D341Med (cell line): ENCODE measurements at places on chromosomes 12 and 14.
A peak's percentile ranks its signal among the peaks of the same experiment; 100 is the strongest.

DNA sequence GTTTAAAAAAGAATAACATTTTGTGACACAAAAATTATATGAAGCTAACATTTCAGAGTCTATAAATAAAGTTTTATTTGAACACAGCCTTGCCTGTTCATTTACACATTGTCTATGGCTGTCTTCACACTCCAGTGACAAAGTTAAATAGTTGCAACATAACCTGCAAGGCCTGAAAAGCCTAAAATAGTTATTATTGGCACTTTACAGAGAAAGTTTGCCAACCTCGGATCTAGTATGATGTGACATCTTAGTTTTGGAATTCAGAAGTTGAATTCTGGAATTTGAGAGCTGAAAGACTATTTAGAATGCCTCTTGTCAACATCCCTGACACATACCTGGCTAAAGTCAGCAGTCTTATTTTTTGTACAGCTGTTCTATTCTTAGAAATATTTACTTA, 68.3 kb downstream of the DYRK2 start:
- no peak for DNase-seq

DNA sequence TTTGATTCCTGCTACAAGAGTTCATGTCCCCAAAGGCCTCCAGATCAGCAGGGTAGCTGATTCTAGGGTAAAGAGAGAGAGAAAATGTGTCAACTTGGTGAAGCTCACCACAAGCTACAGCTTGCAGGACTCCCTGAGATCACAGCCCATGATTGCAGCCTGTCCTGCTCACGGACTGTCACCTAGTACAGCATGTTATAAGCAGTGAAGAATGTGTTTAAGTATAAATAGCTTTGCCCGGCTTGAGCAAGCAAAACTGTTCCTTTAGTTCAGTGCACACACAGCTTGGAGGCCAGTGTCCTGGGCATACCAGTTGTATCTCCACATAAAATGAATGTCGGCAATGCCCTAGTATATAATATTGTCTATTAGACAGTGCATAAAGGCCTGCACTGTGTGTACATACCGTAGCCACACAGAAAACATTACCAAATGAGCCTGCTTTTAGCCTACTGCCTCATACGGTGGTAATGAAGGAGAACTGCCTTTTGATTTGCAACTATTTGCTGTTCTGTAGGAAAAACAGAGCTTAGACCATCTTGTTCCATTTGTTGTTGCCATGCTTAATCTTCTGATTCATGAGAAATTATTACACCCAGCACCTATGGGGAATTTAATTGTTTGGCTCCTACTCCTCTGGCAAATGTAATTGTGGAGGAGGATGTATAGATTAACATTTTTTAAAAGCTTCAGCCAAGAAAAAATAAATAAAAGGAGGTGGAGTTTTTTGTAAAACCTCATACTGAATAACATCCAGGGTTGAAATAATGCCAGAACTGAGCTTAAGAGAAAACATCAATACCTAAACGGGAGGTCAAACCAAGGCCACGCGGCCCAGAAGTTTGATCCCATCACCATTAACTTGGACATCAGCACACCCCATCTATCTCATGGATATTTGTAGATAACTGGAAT, 108.1 kb upstream of the G2E3 start:
- no peak for DNase-seq

DNA sequence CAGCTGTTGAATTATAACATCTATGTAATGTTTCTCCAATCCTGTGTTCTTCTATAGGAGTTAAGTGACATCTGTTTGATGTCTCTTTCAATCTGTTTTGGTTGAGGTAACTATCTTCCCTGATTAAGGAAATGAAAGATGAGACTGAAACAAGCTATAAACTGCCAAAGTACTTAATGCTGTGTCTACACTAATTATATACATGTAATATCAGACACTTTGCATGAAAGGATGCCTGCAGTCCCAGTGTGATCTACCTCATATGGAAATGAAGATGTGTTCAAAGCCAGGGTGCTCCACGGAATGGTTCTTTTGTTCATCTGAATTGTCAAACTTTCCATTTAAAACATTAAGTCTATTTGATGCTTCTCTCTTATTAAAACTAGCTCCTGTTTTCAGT, 958.3 kb downstream of the GALC start:
- no peak for DNase-seq

DNA sequence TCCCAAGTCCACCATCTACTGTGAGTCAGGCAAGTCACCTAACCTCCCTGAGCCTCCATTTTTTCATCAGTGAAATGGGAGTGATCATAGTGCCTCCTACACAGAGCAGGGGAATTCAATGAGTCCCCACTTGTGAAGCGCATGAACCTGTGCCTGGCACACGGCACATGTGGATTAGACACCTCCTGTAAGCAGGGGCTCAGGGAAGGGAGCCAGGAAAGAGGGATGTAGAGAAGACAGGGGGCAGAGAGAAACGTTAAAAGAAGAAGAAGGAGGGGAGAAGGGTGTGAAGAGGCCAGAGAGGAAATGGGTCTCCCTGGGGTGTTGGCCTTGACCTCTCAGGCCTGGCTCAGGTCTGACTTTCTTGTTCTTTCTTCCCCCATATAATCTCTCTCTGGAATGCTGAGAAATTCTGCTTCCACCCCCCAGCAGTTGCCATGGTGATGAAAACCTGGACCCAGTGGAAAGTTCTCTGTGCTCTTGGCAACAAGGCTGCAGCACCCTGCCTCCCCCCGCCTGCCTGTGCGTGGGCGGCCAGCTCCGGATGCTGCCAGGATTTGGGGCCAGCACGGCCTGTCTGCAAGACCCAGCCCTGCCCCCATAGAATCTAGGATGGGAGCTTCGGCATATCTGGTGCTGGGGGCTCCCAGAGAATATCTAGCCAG, 94.5 kb downstream of the CALM1 start:
- DNase-seq: peak; percentile 33

- no peak for DNase-seq
Observed at GRCh38 chr12:29863665-29864064, 79.9 kb upstream of the TMTC1 start.

DNA sequence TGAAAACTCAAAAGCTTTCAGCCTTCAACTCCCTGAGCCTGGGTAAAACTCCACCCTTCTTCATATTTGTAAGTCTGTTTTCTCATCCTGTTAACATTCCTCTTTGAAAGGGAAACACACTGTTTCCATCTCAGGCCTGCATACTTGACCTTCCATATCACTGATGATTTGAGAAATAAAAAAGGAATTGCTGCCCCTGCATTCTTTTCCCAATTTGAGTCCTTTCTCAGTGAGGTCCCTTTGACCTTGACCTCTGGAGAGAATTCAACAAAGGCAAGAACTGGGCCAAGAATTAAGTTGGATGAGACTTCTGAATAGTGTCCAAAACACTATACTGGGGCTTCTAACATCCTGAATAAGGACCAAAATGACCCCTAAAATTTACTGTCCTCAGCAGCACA, 108.0 kb downstream of the AEBP2 start:
- no peak for DNase-seq

DNA sequence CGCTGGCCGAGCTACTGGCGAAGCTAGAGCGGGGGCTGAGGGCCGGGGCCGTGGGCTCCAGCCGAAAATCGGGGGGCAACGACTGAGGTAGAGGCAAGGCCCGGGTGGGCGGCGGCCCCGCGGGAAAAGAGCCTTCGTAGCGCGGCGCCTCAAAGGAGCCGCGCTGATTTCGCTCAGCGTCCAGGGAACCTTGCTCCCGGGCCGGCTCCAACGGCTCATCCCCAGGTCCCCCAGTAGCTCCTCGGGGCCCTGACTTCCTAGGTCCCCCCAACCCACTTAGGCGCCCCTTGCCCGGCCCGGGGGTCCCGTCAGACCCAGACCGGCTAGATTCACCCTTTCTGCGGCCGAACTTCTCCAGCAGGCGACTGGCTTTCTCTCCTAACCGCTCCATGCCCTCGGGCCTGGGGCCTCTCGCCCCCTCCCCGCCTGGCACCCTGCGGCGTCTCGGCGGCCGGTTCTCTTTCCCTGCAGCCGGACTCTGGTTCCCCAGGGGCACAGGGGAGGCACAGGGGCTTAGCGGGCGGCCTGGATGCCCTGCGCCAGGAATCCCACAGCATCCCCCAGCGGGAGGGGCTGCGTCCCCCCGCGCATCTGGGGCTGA, 375 bp downstream of the AJUBA start:
- DNase-seq: no peak

GRCh38 chr12:57724003-57724935, 14.3 kb downstream of the AGAP2 start:
- DNase-seq: peak; percentile 12

DNA sequence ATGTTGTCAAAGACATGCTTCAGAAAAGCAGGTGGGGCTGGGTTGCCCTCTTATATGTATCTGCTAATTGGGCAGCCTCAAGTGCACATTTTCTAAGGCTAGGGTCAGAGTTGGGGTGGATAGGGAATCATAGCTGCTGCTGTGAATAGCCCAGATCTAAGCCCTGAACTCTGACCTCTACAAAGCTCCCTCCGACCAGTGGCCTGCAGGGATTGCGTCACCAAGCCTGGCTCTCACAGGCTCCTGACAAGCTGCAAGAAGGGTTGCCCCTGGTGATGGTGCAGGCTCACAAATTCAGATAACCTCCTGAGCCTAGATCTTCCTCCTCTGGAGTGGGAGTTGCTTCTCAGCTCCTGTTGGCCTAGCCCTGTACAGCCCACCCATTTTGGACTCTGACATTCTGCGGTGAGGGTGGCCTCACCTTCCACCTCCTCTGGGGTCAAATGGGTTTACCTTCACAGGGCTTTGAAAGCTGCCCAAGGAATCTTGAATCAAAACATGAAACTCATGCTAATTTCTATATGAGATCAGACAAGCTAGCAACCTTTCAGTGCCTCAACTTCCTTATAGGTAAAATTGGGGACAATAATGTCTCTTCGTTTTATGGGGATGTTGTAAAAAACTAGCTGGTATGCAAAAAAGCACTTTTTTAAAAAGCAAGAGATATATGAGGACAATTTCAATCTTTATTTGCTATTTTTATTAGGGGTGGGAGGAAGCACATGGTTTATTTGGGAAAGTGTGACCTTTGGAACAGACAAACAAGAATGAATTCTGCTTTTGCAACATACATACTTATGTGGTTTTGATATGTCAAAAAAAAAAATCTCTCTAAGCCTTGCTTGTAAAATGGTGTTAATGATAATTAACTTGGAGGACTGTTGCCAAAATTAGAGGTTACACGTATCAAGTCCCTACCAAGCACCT, 4.9 kb upstream of the SUSD6 start:
- DNase-seq: no peak

- DNase-seq: no peak
Observed at GRCh38 chr12:26056335-26056734, 68.5 kb downstream of the BHLHE41 start.

- no peak for DNase-seq
Observed at GRCh38 chr14:75989134-75989533, 3.6 kb downstream of the IFT43 start.

GRCh38 chr14:89922031-89922907, 32.3 kb downstream of the EFCAB11 start:
- DNase-seq: no peak

DNA sequence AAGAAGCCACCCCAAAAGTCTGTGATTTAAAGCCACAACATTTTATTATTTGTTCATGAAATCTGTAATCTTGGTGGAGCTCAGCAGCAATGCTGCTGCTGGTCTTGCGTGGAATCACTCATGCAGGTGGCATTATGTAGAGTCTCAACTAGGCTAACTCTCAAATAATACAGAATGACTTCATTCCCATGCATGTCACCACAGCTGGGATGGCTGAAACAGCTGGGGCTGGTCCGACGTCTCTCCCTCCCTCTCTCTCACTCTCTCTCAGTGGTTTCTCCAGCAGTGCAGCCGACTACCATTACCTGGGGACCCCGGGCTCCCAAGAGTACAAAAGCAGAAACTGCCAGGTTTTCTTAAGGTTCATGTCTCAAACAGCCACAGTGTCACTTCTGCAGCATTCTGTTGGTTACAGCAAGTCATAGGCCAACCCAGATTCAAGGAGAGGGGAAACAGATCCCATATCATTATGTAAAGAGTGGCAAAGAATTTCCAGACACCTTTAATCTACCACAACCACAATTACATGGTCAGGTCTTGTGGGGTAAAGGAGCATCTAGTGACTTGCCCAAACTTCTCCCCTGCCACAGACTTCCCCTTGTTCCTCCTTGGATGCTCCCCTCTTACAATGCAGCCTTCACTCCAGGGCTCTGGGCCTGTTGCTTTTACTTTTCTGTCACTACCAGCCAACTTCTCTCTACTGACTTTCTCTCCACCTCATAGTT, 192.0 kb upstream of the HMGA2 start:
- DNase-seq: no peak

GRCh38 chr12:53060721-53061276, 10.9 kb downstream of the TNS2 start:
- no peak for DNase-seq

DNA sequence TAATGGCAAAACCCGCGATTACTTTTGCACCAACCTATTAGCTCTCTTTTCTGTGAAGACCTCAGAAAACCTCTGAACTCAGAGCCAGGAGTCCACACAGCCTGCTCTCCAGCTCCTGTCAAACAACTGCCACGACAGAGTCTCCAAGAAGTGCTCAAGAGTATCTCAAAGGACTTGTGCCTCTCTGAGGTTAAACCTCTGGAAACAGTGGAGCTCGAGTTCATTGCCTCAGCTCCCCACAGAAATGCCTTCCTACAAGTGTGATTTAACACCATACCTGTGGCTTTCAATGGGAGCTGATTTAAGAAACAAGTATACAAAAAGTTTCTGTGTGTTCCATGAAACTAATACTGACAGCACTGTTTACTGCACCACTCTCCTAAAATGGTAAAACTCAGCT, 20.1 kb downstream of the ACTN1 start:
- no peak for DNase-seq

DNA sequence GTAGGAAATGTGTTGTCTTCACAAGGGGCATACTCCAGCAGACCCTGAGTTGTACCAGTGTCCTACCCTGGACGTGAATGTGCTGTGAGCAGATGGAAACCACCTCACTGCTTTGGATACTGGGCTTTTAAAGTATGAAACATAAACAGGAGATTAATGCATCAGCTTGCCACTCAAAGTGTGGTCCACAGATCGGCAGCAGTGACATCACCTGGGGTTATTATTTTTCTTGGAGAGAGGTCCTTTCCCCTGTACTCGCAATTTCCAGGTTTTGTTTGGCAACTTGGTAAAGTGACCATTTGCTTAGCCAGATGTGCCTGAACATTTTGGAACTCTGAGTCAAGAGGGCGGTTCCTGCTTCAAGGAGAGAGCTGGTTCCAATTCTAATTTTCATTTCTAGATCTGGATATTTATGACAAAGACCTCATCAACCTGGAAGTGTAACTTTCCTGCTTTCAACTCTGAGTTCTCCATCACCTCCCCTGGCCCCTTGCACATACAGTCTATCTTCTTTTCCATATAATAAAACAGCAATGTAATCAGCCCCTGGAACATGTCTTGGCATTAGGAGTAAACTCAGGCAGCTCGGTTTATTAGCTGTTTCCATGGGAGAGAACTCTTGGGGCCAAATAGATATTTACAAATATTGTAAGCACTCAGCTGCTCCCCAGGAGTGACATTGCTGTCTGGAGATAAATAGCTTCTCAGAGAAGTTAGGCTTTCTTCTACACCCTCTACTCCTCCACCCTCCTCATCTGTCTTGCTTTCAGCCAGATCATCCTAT, 237.0 kb upstream of the TBX3 start:
- DNase-seq: no peak

DNA sequence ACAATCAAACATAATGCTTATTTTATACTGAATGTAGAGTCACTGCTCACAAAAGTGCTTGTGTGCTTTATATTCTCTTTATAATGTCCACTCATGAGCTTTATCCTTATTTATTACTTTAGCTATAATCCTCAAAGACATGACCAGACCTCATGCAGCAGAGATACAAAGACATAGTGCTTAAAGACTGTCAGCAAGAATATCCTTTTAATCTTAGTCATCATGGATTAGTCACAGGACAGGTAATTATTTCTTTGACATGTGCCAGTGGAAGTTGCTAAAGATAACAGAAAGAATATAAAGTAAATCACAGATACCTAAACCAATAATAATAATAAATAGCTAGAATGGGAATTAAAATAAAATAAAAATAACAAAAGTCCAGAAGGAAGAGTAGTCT, 707.5 kb downstream of the BCL11B start:
- DNase-seq: no peak
